ENCODE measurements at places on chromosomes 2 and 18.

GRCh38 chr2:1081451-1082225 is 131.0 kb downstream of the SNTG2 start:
- DNase-seq, result peak; percentile 18

- no peak for DNase-seq
Measured at GRCh38 chr2:236887953-236888793, 197.5 kb upstream of the COPS8 start.

DNA sequence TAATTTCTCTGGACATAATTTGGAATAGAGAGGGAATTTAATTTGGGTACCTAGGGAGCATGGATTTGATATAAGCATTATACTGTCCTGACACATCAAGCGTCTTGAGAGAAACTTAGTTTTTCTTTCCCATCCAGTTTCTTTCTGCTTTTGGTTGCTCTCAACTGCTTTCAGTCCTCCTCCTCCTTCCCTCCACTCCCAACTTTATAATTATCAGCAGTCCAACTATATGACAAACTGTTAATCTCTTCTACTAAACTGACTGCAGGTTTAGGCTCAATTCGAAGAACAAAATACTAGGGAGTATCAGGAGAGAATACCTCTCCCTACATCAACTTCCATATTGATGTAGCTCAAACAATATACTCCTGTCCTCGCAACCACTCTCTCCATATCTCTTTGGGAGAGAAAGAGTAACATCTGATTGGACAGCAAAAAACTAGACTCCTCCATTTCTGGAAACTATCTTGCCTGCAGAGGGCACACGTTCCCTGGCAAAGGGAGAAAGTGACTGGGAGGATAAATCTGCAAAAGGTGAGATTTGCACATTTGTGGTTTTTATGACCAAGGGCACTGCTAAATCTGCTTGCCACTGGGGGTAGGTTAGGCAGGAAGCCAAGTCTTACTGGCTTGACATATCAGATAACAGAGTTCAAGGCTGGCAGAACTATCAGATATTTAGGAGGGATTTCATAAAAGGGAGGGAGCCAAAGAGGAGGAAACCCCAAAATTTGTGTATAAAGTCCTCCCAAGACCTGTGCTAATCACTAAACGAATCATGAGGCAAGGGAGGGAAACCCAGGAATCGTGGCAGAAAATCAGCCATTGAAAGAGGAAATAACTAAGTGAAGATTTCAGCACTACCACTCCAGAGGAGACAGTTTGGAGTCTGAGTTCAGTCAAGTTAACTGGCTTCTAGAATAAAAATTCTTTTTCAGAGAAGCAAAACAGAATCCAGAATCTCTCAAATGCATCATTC is 40.0 kb downstream of the ICA1L start:
- DNase-seq, result peak; percentile 40

DNA sequence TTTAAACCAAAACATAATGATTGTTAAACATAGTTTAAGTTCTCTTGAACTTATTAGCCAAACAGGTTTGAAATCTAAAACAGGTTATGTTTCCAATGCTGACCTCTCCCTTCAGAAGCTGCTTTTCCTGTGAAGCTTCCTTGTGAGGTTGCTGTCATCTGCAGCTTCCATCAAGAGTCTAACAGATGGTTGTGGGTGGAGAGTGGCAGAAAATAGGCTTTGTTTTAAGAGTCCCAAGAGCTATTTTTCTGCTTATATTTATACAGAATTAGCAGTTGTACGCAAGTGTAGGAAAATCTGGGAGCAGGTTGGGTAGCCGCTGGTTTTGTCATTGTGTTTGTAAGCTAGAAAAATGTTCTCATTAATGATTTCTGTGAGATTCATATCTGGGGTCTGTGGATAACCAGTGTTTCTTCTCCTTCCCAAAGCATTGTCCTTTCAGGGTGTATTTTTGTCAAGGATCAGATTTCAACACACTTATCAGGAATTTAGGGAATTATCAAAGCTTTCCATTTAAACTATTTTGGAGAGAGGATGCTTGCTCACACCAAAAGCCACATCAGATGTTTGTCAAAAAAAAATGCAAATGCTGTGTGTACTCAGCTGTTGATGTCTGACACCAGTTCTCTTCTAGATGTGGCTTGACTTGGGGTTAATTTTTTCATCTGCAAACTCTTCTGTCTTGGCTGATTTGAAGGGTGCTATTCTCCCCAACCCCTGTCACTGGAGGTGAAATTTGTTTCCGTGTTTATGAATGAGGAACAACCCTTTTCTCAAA is 78.1 kb upstream of the KIF5C start:
- no peak for DNase-seq

GRCh38 chr2:239158641-239159475 is 242.0 kb downstream of the HDAC4 start:
- DNase-seq, result no peak

DNA sequence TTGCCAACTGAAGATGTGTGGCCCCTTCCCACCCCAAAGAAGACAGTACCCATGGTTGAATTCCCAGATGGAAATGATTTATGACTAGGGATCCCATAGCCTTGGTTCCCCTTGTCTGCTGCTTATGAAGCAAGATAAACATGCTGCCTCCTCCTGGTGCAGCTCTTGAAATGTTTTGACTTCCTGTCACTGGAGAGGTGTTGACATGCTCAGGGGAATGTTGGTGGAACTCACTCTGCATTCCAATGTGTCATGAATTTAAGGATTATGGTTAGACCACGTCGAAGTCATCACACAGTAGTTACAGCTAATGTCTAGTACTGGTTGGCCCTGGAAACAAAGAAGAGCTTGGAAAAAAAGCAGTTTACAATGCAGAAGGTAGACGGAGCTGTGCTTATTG is 69.0 kb upstream of the FAM110C start:
- DNase-seq, result no peak

GRCh38 chr2:191318037-191318728 is 73.0 kb downstream of the MYO1B start:
- DNase-seq, result no peak

- DNase-seq, result no peak
Measured at GRCh38 chr2:31240381-31241365, 6.7 kb downstream of the EHD3 start.

- DNase-seq, result no peak
Measured at GRCh38 chr2:196142825-196143224, 28.6 kb downstream of the STK17B start.

- DNase-seq, result no peak
Measured at GRCh38 chr2:123870206-123870880, 154.7 kb upstream of the CNTNAP5 start.
